ENCODE measurements at places on chromosomes 11 and 22.
A peak's percentile ranks its signal among the peaks of the same experiment; 100 is the strongest.

DNA sequence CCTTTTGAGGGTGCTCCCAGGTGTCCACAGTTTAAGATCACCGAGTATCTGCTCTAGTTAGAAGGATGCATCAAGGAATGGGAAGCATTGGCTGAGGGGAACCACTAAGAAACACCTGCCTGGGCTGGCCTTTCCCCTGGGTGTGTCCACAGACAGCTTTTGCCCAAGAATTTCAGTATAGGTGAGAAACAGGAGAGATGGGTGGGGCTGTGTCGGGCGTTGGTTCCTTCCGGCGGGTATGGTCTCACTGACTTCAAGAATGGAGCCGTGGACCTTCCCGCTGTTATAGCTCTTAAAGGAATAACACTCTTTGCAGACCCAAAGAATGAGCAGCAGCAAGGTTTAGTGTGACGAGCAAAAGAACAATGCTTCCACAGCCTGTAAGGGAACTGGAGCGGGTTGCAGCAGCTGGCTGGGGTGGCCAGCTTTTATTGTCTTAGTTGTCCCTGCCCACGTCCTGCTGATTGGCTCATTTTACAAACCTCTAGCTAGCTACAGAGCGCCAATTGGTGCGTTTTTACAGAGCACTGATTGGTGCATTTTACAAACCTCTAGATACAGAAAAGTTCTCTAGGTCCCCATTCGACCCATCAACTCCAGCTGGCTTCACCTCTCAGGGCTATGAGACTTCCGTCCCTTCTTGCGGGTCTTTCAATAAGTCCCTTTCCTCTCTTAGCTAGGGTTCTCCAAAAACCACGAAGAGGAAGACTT is 2.4 kb downstream of the FADS1 start:
- no peak for DNase-seq

DNA sequence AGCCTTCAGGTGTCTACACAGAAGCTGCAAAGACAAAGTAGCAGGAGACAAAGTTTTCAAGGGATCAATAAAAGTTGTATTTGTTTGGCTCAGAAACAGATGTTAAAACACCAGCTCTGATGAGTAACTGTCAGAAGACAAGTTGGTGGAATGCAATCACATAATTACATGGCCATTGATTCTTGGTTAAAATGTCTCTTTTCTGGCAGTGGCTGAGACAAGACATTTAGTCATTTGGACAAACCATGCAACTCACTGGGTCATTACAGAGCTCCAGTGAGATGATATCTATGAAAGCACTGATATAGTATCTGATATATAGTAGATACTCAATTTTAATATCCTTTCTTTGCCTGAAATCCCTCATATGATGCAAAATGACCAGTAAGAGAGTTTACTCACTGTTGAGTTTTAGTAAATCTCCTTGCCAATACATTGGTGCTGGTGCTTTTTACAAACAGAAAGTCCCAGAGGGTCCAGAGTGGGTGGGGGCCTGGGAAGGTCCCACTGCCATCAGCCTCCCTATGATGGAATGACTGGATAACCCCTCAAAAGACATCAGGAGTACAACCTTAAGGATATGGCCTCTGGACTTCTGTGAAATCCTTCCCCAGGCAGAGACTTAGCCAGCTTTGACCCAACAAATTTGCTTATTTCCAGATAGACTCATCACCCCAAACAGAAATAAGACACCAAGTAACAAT is 95.0 kb downstream of the SLC1A2 start:
- DNase-seq = no peak

DNA sequence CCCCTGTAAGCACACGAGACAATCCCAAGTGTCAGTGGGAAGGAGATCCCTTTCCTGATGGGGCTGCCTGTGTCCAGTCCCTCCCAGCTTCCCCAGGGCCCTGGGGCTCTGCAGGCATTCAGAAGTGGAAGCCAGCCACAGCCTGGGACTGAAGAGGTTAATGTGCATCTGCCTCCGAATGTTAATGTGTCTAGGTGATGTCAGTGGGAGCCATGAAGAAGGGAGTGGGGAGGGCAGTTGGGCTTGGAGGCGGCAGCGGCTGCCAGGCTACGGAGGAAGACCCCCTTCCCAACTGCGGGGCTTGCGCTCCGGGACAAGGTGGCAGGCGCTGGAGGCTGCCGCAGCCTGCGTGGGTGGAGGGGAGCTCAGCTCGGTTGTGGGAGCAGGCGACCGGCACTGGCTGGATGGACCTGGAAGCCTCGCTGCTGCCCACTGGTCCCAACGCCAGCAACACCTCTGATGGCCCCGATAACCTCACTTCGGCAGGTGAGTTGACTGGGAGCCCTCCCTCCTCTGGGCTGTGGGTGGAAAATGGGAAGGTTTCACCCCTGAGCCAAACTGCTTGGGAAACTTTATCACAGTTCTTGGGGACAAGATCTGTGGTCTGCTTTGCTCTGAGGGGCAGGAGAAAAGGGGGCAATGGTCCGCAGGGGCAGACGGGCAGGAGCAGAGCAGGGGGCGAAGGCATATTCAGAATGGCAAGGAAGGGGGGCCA is at the start of gene MCHR1:
TSS of gene MCHR1 (plus strand) at position 236 of the 715 bp plus-strand sequence. CDS start at position 405, 169 bp downstream.
- no peak for DNase-seq

DNA sequence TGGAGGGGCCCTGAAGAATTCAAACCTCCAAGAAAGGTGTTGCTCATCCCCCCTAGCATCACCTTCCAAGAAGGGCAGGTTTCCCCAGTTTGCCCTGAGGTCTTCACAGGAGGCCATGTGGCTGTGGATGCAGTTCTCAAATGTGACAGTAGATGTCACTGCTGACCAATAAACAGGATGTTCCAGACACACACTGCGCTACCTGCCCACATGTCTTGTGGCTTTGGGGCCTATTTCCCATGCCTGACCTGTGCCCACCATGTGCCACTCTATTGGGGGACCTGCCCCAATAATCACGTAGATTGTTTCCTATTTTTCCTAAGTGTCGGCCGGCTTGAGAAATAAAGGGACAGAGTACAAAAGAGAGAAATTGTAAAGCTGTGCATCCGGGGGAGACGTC is 4.5 kb downstream of the GSTT2 start:
- DNase-seq = no peak

DNA sequence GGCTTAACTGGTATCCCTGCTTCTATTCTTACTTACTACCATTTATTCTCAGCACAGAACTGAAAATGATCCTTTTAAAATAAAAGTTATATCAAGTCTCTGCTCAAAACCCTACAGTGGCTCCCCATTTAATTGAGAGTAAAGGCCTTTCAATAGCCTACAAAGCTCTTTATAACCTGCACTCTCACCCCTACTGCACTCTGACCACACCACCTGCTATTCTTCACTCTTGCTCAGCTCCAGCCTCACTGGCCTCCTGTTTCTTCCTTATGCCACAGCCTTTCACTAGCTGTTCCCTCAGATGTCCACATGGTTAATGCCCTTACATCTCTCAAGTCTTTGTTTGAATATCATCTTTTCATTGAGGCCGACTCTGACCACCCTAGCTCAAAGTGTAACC is 40.9 kb upstream of the PPP2R1B start:
- no peak for DNase-seq

DNA sequence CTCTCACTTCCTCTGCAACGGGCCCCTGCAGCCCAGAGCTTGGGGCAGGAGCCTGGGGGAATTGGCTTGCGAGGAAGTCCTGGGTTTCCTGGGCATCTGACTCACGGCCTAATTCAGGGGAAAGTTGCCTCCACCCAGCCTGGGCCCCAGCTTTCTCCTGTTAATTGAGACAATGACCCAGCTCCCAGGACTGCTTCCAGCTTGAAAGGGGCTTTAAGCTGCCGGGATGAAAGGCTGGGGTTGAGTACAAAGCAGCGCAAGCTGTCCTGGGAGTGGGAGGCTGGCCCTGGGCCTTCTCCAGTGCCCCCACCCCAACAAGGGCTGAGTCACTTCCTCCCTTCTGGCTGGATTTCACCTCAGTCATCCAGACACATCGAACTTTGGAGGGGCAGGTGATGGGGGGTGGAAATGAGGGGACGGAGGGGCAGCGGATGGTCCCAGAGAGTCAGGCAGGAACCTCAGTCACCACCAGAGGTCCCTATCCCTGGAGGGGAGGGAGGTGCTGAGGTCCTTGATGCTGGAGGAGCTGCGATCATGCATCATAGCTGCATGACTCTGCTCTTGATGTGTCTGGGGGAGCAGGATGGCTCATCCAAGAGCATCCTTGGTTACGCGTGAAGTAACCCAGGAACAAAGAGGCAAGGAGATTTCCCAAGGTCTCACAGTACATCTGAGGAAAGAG is 30.1 kb upstream of the OAF start:
- no peak for DNase-seq

GRCh38 chr11:73171436-73172161 is 29.5 kb upstream of the FCHSD2 start:
- DNase-seq = no peak

GRCh38 chr22:27134315-27134701 is 476.9 kb downstream of the MIAT start:
- DNase-seq = peak; percentile 44

GRCh38 chr11:39780131-39780530 is 1679.3 kb downstream of the LRRC4C start:
- DNase-seq = no peak

DNA sequence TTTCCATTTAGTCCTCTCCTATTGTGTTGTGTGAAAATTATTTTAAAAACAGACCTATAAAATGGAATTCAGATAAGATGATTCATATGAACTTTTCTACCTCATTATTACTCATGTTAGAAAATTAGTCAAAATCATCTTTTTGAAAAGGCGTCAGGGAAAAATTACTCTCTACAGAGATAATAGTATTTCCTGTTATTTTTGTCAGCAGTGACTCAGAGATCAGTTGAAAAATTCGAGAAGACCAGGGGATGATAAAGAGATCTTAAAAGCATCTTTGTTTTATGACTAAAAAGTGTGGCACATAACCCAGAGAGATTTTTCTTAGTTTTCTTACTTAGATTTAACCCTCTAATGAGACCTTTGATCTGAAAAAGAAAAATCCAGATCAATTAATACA is 157.9 kb upstream of the CARD18 start:
- no peak for DNase-seq

GRCh38 chr11:96105197-96105895 is 181.4 kb upstream of the MTMR2 start:
- no peak for DNase-seq

GRCh38 chr11:27159335-27159679 is 118.7 kb downstream of the BBOX1 start:
- no peak for DNase-seq

- no peak for DNase-seq
These were observed 39.7 kb upstream of the CCDC89 start for GRCh38 chr11:85725510-85726258.

- DNase-seq = no peak
These were observed 535.9 kb upstream of the FAT3 start for GRCh38 chr11:91688672-91689071.
